Fibroblast of the aortic adventitia (primary cell): ENCODE measurements at places on chromosomes 3 and 15. TPM values are rescaled to one million over a fixed set of nuclear protein-coding genes. Genes with fewer than 3 reads are reported as not detected.

The TMEM158 gene
- total RNA-seq: 4.5 and 19.3 TPM in 2 replicates

The LRRC34 gene
- 7.4 and 15.0 TPM in 2 replicates for total RNA-seq

The DUOXA2 gene
- total RNA-seq: not detected in 2 replicates

The CCK gene
- 2.3 TPM in 1 of 2 replicates, not detected in the other for total RNA-seq

The IDH3A gene
- total RNA-seq: 53.8 and 60.8 TPM in 2 replicates

The SLC12A1 gene
- total RNA-seq: under 0.01 TPM in 1 of 2 replicates, not detected in the other
